ENCODE measurements at places on chromosomes 11 and 22.

- no peak for DNase-seq
These were observed 3.5 kb downstream of the H19 start for GRCh38 chr11:1994121-1994520.

- no peak for DNase-seq
These were observed 46.4 kb downstream of the MCM5 start for GRCh38 chr22:35446365-35446764.

- DNase-seq: no peak
These were observed 6.0 kb downstream of the SCARF2 start for GRCh38 chr22:20431511-20432192.

DNA sequence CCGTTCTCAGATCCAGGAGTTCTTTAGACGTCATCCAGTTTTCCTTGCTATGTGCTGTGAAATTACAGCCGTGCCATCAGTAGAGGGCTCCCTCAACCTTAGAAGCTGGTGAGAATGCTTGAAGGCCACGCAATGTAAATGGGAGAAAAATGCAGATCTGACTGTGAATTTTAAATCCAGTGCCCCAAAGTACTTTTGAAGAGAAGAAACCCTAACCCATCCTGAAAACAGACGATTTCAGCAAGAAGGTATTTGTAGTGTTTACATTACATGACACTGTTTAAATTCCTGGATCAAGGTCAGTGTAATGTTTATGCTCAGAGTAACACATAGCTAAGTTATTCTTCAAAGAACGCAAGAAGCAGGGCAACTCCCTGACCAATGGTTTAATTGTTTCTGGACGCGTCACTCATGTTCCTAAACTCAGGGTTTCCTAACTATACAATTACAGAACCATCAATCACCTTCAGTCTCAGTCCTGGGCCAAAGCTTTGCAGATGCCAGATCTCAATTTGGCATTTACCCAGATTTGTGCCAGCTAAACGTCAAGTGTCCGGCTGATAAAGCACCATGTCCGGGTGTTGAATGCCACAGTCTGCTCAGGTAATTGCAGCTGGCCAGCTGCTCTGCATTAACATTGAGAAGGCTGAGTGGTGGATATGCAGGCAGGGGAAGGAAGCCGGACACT lies 38.2 kb downstream of the ADAMTS8 start:
- no peak for DNase-seq

DNA sequence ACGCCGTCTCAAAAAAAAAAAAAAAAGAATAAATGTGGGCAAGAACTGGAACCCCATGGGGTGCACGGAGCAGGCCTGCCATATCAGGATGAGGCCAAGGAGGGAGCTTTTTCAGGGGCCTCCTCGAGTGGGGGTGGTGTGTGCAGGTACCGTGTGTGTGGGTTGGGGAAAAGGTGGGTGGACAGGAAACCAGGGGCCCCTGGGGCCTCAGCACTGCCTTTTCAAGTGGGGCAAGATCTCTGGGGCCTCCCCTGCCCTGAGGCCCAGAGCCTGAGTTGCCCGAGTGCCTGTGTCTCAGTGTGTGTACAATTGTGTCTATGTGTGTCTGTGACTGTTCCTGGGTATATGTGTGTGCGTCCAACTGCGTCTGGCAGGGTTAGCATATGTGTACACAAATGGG lies 23.8 kb downstream of the TEF start:
- DNase-seq: no peak

DNA sequence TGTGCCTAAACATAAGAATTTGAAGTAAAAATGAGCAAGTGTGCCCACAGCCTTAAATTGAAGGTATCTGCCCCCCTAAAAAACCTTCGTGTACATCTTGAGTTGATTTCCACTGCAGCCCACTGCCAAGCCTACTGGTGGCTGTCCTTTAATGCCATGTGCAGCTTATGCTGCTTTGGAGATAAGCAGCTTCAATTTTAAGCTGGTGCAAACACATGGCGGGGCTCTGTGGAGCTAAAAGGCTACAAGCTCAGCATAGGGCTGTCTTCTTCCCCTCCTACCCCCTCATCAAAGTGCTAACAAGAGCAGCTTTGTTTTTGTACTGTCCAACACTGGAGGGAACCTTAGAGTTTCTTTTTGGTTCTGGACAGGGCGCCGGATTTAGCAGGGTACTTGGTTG lies 128.5 kb upstream of the LMO1 start:
- DNase-seq: no peak

- no peak for DNase-seq
These were observed 859 bp downstream of the LINC01488 start for GRCh38 chr11:69482322-69482721.

- no peak for DNase-seq
These were observed 37.0 kb upstream of the ABTB2 start for GRCh38 chr11:34394771-34395300.

- peak; percentile 12 for DNase-seq
These were observed 74.4 kb downstream of the ARHGAP32 start for GRCh38 chr11:129117595-129118350.

- DNase-seq: peak; percentile 12
These were observed at the start of gene CECR2 for GRCh38 chr22:17369439-17370025. TSS of gene CECR2 (plus strand) at chr22:17369460. CDS start at chr22:17369784, 324 bp downstream.

GRCh38 chr11:74235121-74235520 lies 64.0 kb downstream of the PPME1 start:
- no peak for DNase-seq

- DNase-seq: no peak
These were observed 3.8 kb downstream of the CSNK2A3 start for GRCh38 chr11:11349106-11349825.

GRCh38 chr11:127105593-127106541 lies 105.3 kb upstream of the KIRREL3 start:
- DNase-seq: no peak

DNA sequence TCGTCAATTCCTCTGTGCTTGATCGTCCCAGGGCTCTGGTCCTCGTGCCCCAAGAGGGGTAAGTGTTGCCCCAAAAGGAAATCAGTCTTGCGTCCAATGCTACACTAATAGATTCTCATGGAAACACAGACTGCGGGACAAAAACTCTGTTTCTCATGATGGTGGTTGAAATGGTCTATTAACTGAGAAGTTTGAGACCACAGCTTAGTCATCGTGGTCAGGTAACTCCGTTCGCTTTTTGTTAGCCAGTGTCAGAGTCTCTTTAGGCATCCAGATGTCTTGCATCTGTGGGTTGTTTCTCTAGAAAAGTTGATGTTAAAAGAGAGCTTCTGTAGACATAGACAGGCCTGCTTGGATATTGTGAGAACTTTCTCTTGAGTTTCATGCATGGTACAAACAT lies 104.6 kb upstream of the SORL1-AS1 start:
- DNase-seq: no peak

DNA sequence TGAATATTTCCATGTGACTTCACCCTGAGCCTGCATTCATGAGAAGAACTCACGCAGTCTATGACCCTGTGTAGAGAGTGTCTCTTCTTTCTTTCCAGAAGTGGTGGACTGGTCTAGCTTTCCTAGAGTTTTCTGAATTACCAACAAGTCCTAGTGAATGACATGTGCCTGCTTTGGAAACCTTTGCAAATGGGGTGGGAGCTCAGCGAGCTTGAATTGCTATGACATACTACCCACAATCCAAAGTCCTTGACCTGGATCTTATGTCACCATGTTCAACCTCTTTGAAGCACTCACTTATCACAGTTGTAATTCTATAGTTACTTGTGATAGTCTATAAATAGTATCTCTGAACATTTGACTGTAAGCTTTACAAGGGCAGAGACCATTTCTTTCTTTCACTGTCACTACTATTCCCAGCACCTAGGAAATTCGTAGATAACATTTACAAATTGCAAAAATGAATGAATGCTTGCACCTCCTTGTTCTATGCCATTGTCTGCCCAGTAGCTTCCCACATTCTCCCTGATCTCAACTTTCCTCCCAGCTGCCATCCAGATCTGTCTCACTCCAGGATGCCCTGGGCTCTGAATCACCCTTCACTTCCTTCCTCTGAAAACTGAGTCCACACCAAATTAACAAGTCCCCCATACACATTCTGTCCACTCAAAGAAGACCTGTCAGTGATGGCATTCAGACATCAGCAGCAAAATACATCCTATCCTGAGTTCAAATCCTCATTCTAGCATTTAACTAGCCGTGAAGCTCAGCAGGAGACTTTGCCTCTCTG lies 201.9 kb upstream of the SESN3 start:
- DNase-seq: no peak

DNA sequence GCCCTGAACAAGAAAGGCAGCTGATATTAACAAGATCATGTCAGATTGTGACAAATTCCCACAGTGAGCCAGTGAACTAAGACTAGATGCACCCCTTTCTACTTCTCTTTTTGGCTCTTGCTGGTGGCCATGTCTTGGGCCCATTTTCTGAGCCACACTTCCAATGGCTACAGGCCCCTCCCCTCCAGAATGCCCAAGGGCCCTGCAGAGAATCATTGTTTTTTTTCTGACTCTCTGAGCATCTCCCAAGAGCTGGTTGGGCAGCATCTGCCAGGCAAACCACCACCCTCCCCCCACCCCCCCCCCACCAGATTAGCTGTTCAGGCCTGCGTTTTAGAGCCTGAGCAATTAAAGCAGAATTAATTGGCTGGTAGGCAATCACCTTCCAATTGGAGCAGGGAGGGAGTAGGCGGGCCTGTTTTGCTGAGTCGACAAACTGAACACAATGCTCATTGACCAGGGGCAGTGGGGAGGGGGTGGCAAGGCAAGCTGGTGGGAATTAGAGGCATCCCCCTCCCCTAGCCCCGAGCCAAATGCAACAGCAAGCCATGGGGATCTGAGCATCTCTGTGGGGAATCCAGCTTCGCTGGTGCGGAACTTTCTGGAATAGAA lies 541.4 kb downstream of the MN1 start:
- DNase-seq: no peak
